ENCODE measurements at places on chromosomes 6 and 20.

- no peak for DNase-seq
Observed at GRCh38 chr20:24032400-24032898, 43.9 kb upstream of the GGTLC1 start.

- DNase-seq = no peak
Observed at GRCh38 chr20:22681591-22682248, 97.3 kb upstream of the FOXA2 start.

- DNase-seq = no peak
Observed at GRCh38 chr6:99613705-99614429, 7.2 kb downstream of the PRDM13 start.

GRCh38 chr6:157756708-157757429 lies 66.2 kb upstream of the SNX9 start:
- DNase-seq = peak; percentile 66

DNA sequence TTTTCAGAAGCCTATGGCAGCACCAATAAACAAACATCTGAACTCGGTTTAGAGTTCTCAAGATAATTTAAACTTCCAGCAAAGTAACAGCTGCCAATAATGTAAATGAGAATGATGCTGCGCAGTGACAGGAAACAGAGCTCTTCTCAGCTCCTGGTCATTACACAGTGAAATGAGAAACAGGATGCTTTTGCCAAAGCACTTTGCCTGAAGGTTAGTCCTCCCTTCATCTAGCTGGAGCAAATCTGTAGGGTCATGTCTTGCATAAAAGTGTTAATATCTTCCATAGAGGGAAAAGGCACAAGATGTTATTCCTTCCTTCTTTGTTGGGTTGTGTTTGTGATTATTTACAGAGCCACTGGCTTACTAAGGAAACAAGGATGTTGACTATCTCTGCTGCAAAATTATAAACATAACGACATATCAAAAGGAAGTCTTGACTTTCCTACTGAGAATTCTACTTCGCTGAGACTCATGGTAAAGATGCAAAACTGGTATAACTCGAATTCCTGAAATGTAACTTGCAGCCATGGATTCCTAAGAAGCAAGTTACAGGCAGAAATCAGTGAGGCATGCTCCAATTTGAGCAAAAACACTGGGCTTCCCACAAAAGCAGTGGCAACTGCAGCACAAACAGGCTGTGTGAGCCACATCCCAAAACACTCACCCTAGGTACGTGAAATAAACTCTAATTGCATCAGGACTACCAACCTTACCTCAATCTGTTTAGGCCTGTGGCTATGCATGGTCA lies 102.5 kb upstream of the BEND6 start:
- DNase-seq = no peak

- DNase-seq = no peak
Observed at GRCh38 chr20:63494420-63495166, 4.3 kb downstream of the EEF1A2 start.

DNA sequence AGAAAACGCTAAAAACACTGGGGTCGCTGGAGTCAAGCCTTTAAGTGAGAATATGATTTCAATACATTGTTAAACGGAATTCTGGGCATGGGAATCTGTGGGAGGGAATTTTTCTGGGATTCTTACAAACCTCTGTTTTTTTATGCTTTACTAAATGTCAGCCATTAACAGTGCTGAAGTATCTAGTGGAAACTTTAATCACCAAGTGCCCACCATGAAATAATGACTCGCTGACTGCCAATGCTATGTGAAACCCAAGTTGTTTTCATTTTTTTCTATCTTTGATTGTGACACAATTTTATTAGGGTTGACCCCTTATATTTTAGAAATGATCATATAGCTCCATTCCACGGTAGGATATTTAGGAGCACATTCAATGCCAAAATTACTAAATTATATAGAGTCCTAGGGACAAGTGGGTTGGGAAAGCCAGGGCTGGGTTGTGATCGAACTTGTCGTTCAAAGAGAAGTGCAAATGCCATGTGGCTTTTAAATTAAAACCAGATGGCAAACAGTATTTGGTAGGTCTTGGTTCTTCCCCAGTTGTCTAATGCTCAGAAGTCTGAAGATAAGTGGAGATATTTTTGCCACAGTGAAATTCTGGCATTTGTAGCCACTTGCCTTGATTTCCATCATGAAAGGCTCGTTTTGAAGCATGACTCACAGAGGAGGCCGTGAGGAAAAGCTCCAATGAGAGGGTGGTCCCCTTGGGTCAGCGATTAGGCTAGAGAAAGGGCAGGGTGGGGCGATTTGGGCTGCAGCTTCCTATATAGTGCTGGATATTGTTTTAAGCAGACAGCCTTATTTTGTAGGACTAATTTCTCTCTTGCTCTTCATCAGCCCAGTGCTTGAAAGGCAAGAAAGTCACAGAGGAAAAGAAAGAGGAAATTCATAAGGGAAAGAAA lies 254.4 kb upstream of the JAG1 start:
- no peak for DNase-seq

DNA sequence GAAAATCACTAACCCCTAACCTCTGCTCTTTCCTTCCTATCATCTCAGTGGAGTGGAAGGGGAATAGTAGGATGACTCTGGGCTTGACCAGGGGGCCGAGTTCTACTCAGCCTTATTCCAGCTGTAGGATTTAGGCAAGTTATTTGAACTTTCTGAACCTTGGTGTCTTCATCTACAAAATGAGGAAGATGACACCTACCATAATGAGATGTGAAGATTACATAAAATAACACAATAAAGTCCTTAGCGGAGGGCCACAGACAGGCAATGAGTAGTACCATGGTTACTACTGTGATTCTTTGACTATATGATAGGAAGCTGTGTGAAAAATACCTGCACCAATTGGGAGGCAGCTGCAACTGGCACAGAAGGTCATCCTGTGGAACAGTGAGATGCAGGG lies 53.6 kb upstream of the PIM1 start:
- DNase-seq = no peak

DNA sequence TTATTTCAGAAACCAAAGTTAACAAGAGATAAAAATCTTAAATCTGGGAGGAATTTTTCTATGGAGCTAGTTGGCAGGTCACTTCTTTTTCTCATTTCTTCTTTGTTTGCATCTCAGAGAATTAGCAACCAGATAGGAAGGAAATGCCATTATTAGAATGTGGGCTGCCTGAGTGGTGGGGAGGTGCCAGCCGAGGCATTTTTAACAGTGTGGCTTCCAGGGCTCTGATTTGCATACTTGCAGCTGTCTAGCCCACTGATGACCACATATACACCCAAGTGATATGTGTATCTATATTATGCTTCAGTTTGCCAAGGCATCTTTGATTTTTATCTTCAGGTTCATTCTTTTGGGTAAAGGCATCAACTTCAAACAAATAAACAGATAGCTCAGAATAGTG lies 206.7 kb downstream of the CLIC5 start:
- no peak for DNase-seq

DNA sequence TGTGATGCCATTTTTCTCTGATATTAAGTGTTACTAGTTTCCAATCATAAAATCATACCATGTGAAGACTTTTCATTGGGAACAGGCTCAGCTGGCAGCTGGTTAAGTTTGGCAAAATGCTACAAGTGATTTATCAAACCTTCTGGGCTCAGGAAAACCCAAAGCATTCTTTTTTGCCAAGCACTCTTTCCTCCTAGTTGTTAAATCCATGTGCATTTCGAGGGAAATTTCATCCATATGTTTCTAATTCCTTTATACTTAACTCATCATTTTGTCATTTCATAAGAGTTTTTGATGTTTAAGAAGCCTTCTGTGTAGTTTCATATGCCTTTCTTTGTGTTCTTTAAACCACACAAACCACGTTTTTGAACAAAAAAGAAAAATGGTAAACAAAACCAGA lies 217.6 kb upstream of the PDE10A start:
- no peak for DNase-seq

DNA sequence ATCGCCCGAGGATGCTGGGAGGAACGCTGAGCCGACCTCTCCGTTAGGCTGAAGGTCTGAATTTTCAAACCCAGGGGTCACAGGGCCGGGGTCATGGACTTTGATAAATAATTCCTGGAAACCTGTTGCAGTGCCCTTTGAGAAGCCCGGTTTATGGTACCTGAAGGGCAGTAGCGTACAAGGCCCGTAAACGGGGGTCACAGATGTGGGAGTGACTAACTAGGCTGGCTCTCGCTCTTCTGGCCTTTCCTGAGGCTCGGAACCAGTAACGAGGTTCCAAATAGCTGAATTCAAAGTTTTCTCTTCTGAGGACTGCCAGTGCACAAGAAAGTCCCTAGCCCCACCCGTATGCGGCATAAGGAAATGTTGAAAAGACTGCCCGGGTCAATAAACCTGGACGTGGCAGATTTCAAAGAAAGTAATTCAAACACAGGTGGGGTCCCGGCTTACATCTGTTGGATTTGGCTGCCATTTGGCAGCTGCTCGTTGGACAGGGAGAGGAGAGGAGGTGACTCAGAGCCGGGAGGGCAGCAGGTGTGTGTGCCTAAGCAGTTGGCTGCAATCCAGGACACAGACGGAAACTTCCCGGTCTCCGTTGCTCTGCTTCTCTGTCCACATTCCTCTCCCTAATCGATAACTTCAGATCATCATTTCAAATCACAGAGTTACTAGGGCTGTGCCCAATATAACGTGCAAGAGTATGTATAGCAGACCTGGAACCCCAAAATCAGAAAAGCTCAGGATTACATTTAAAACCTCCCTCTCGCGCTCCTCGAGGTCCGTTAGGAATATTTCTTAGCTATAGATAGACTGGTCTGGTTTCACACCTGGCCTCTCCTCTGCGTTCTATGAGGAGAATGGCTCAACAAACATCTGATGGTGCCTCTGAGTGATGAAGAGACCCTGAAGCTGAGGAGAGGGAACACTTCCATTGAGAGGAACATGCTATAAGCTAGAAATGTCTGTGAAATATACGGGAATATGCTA lies 765 bp upstream of the GMDS start:
- DNase-seq = peak; percentile 32

DNA sequence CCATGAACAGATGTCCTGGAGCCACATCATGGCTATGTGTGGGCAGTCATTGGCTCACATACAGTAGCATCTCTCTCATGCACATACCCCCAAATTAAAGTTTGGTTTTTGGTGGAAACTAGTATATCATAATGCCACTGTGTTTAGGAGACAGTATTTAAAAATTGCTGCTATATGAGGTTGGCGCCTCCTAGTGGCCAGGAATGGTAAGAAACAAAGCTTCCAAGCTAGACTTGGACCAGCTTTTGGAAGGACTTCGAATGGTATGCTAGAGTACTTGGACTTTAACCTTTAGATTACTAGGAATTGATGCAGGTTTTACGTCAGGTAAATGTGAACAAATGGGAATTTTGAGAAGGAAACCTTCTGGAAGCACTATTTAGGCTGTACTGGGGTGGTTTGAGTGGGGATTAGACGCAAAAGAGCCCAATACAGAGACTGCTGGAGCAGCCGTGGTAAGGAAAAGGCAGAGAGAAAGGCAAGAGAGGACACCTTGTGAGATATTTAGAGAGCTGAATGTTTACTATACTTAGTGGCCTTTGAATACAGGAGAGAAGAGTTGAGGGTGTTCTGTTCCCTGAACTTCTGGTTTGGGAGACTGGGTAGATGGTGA lies 23.8 kb downstream of the PRSS35 start:
- DNase-seq = no peak

- no peak for DNase-seq
Observed at GRCh38 chr6:56480246-56480645, 162.4 kb downstream of the DST start.

DNA sequence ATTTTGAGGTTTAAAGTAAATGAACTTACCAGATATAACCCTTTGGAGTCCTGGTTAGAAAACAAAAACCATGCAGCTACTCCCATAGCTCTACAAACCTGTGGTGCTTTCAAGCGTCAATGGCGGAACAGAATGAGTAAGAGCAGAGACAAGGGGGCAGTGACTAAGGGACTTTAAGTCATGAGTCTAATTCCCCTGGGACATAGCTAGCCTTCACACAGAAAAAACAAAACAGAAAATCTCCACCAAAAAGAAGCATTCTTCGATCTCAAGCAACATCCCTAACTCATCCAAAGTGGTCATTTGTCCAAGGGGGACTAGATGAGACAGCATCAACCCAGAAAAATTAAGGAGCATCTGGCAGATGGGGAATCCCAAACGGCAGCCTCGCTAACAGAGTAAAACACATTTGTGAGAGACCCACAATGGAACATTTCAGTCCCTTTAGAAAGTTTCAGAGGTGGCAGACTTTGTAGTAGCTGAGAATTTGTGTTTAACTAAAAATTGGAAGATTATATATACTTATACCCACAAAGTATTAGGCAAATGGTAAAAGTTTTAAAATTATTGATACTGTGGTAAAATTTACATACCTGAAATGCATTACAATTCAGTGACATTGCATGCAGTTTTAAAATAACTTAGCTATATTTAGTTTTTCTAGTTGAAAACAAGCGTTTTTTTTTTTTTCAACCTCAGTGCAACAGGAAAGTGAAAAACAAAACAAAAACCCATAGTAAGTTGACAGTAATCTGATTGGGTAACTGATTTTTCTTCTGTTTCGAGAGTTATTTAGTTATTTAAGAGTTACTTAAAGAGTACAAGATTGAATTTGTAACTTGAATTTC lies 67.5 kb downstream of the KCNQ5 start:
- DNase-seq = no peak

- DNase-seq = no peak
Observed at GRCh38 chr6:20427856-20428255, 26.2 kb downstream of the E2F3 start.

- DNase-seq = no peak
Observed at GRCh38 chr6:109443425-109443950, 3.0 kb downstream of the SMPD2 start.

DNA sequence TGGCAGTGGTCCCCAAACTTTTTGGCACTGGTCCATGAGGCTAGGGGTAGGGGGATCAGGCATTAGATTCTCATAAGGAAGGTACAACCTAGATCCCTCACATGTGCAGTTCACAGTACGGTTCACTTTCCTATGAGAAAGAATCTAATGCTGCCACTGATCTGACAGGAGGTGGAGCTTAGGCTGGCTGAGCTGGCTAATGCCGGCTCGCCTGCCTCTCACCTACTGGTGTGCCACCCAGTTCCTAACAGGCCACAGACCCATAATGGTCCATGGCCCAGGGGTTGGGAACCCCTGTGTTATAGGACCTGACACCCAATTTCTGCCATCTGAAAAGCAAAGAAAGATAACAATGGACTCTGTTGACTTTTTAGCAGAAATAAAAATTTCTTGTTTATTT lies 199.6 kb downstream of the GMPR start:
- no peak for DNase-seq

DNA sequence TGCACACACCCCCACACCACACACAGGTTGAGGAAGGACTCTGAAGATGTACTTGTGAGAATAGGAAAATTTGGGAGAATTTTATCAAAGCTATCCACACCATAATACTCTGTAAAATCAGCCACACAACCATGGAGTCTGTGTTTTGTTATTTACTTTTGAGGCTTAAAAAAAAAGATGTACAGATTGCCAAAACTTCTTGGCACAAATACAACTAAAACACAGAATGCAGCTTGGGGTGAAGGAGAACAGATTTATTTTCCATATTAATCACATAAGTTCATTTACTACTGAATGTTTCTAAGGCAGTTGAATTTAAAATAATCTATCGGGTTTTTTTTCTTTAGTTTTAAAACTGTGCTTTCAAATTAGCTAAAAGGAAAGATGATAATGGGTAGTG lies 32.8 kb upstream of the KCNQ5 start:
- DNase-seq = no peak

Data from effector CD8-positive, alpha-beta T cell (primary cell).